CD4-positive, alpha-beta T cell treated with Interleukin-12 subunit alpha and Interleukin-12 subunit beta, for 1 hour (primary cell): ENCODE measurements at places on chromosomes 11 and 22.
A peak's percentile ranks its signal among the peaks of the same experiment; 100 is the strongest.

DNA sequence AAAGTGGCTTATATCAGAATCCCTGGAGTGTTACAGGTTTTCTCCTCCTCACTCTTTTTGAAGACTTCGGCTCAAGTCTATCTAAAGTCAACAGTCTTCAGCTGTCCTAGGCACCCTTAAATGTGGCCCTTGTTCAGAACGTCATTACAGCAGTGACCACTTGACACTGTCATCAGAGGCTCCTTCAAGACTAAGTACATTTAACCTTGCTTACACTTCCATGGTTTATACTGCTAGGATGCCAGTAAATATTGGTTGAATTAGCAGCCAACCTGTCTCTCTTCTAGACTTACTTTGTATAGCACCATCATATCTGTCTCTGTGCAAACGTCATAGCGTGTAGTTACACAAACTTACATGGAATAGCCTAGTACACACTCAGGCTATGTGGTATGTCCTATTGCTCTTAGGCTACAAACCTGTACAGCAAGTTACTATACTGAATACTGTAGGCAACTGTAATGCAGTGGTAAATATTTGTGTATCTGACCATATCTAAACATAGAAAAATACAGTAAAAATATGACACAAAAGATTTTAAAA, 13.3 kb upstream of the C11orf91 start:
- DNase-seq = no peak

- DNase-seq = peak; percentile 57
Observed at GRCh38 chr11:128324051-128324481, 263.3 kb downstream of the ETS1 start.

DNA sequence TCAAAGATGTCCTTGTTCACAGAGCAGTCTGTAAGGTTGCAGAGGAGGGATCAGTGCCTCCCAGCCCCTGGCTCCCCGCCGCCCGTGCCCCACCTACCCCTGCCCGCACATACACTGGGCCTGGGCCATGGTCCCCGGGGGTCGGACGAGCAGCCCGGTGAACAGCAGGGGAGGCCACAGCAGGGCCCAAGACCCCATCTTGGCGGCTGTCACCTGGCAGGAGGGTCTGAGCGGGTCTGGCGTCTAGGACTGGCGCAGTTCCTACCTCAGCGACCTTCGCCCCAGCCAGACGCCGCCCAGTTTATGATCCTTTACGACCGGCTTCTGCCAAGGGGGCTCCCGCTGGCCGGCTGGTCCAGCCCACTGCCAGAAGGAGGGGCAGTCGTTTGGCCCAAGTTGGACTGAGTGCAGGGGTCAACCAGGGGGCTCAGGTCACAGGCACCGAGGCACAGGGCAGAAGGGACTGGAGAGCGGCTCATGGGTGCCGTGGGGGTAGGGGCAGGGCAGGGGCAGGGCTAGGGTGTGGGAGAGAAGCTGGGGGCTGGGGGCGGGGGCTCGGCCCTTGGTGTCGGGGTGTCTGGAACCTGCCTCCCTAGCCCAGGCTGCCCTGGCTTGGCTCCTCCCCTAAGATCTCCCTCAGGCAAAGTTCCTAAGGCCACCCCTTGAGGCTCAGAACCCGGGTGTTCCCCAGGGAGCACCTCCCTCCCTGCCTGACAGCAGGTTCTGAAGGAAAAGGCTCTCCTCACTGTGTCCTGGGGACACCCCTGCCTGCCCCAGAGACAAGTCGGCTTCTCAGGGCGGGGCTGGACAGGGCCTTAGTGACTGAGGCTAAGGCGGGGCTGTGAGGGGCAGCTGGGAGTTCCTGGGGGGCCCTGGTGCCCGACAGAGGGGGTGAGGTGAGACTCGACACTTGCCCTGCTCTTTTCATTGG, at the start of gene CDHR5:
CDHR5 (minus strand) TSS at position 251 of the 931 bp plus-strand sequence; CDS start at position 198, 53 bp downstream.
- DNase-seq = no peak

DNA sequence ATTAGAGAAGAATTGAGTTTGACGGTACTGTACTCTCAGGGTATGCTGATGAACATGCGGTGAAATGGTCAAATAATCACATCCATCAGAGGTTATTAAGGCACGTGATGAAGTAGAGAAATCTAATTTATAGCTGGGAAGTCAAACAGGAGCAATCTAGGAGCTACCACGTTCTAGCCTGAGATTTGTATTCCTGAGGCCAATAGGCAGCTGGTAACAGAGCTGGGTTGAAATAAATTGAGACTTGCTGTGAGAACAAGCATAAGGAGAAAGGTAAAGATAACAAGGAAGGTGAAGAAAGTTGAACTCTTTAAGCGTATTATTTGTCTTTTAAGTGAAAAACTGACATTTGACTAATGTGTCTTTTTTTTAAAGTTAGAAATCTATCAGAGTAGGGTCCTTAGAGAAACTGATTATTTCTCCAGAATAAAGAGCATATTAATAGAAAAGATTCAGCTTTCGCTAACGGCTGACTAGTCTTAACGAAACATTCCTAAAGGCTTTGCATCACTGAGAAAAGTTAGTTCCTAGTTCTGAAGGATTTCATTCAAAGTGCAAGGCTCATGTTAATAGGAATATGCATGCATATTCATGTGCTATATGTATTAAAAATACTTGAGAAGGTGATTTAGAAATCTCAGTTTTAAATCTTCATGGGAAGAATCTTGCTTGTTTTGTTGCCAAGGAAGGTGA, 5.2 kb upstream of the WEE1 start:
- no peak for DNase-seq

DNA sequence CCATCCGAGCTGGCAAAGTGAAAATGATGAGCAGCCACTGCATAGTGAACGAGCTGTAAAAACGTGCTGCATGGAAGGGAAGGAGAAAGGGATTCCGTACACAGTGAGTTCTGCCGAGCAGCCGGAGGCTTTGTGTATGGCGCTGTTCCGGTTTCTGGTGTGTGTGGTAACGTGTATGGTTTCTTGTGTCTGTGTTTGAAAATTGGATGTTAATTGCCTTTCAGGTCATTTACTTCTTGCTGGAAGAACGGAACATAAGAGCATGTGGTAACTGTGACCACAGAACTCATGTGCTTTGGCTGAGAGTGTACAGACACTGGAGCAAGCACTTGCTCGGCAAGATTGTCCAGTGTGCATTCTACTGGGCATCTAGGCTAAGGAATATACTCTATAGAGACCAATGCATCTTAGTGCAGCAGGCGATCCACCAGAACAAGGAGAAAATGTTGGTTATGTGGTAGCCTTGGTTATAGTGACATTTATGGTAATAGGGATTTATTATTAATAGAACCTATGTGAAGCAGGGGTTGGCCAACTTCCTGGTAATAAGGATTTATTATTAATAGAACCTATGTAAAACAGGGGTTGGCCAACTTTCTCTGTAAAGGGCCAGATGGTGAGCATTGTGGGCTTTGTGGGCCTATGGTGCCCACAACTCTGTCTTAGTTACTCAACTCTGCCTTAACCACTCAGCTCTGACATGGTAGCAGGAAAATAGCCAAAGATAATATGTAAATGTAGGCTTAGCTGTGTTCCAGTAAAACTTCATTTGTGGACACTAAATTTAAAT, 49.2 kb downstream of the GRAMD1B start:
- peak; percentile 15 for DNase-seq

DNA sequence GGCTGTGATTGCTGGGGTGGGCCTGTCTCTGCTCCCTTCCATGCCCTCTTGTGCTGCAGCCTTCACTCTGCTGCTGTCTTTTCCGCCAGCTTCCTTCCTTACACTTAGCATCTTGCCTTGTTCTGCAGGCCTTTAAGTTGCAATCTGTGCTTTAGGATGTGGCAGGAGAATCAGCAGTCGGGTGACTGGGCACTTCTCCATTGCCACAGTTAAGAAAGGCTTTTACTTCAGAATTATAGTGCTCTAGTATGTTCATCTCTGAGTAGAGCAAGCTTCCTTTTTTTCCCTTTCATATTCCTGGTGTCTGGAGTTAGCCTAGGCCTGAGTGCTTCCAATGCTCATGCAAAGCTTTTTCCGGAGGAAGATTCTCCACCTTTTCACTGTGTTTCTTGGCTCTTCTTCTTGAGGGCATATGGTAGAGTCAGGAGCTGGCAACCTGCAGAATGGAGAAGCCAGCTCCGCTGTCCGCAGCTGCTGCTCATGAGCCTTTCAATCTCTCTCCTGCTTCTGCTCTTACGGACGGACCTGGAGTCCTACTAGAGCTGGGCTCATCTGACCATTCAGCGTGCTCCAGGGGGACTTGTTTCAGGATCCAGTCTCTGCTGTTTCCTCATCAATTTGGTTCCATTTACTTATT, 20.2 kb downstream of the PPP6R2 start:
- DNase-seq = no peak

DNA sequence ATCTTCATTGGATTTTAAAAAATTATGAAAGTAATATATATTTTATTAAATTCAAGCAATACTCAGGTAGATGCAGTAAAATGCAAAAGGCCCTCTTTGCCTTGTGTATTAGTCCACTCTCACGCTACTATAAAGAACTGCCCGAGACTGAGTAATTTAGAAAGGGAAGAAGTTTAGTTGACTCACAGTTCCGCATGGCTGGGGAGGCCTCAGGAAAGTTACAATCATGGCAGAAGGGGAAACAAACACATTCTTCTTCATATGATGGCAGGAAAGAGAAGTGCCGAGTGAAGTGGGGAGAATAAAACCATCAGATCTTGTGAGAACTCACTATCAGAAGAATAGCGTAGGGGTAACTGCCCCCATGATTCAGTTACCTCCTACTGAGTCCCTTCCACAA, 130.8 kb downstream of the HIPK3 start:
- DNase-seq = peak; percentile 2

GRCh38 chr22:37080838-37081237, 28.7 kb downstream of the TMPRSS6 start:
- DNase-seq = no peak

DNA sequence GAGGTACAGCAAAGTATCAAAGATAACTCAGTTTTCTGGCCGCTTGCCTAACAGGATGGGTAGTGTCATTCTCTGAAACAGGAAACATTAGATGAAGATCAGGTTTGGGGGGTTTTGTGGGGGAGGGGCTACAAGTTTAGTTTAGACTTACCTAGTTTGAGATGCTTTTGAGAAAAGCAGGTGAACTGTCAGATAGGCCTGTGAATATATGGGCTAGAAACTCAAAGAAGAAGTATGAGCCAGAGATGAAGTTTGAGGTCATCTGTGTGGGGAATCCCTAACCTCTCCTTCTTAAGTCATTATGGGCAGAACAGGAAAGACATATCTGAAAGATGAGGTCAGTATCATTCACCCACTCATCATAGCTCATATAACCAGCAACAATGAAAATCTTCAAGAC, 11.9 kb downstream of the HOATZ start:
- no peak for DNase-seq

GRCh38 chr11:62671236-62671607, 251 bp upstream of the UQCC3 start:
- no peak for DNase-seq

DNA sequence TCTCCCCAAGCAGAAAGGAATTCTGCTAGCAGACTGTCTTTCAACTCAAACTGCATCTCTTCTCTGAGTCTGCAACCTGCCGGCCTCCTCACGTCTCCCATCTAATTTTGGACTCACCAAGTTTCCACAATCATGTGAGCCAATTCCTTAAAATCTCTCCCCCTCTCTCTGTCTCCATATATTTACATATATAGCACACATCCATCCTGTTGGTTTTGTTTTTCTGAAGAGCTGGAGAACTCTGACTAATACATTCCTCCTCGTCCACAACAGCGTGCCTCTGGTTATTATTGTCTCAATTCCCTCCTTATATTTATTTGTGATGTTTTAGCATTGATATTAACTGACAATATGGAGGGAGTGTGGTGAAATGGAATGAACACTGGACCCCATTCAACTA, 29.6 kb upstream of the FJX1 start:
- no peak for DNase-seq

DNA sequence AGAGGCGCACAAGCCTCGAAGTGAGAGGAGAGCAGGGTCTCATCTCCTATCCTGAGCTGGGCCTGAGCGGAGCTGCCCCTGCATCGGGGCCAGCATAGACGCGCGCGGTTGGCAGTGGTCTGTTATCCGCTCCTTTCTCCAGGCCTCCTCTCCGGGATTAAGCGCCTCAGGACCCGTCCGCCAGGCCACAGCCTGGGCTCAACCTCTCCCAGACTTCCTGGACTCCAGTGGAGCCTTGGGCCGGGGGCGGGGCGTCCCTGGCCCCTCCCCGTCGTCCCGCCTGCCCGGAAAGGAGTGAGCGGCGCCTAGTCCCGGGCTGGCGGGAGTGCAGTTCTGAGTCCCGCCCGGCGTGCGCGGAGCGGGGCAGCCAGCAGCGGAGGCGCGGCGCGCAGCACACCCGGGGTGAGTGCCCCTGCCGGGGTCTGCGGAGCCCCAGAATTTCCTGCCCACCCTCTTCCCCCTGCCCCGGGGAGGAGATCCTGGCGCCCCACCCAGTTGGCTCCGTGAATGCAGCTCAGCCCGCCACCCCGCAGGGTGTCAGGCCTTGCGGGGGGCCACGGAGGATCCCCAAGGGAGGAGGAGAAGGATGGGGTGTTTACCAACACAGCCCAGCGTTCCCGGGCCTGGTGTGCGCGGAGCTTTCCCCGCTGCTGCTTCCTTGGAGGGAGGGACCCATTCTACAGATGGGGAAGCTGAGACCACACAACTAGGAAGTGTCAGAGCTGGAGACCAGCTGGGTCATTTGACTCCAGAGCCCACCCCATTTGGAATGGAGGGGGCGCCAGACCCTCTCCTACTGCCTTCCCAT, at the start of gene TCIRG1:
TCIRG1 (plus strand) TSS at position 308 of the 808 bp plus-strand sequence. CDS start 2,247 bp downstream, outside the sequence.
- peak; percentile 58 for DNase-seq

- DNase-seq = no peak
Observed at GRCh38 chr22:36790648-36791047, 14.7 kb upstream of the IFT27 start.

DNA sequence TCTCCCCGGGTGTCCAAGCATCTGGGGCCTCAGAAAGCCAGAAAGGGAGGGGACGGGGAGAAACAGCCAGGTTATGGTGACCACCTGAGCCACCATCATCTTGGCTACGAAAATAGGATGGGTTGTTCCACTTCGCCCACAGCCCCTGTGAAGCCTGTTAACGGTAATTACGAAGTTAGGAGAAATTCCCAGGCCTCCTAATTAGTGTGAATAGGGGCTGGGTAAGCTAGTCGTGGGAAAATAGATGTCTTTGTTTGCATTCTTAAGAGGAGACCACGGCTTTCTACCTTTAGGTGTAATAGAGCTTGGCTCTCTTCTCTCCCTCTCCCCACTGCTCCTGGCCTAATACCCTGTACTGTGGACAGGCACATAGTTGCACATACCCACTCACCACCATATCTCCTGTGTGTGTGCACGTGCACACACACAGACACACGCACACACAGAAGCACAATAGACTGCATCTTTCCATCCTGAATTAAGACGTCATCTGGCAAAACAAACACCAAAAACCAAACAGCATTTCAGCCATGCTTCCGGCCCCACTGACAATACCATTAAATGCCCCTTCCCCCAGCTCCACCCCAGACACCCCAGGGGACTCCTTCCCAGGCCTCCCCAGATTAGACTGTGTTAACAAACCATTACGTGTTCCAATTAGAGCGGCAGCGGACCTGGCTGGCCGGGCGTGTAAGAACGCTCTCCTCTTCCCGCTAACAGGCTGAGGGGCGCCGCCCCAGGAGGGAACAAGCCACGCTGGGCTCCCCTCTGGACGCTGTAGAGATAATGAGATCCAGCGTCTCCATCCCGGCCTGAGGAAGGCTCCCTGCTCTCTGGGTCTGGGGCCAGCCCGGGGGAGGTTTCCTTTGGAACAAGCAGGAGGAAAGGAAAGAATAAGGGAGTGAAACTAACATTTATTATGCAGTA, 72.8 kb downstream of the TP53I11 start:
- no peak for DNase-seq
